ENCODE measurements at places on chromosomes 7 and 10.
A peak's percentile ranks its signal among the peaks of the same experiment; 100 is the strongest.

DNA sequence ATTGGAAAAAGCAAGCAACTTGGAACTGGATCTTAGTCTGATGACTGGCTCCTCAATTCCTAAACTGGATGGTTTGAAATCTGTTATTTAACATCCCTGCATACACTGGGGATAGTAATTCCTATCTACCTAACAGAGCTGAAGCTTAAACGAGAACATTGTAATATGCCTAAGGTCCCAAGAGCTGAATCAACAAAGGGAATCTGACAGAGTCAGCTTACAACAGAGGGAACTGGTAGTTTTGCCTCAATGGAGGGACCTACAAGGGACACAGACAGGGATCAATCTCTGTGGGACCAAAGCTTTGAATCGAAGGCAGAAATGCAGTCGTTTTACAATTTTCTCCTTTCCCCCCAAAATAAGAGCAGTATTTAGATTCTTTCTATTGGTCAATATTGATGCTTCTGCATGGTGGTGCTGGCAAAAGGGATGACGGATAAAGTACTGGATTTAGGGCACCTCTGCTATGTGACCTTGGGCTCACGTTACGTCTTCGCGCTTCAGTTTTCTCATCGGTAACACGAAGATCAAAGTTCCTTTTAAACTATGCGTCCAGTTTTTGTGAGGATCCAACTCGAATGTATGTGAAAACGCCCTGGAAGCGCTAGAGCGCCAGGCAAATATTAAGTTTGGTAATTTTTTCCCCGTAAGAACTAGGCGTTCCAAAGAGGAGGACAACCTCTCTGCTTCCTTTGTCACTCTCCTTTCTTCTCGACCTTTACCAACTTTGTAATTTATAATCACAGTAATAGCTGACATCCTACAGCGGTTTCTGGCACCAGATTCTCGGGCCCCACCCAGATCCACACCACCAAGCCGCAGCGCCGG lies 1.1 kb downstream of the ACTR1A start:
- DNase-seq: peak; percentile 26

DNA sequence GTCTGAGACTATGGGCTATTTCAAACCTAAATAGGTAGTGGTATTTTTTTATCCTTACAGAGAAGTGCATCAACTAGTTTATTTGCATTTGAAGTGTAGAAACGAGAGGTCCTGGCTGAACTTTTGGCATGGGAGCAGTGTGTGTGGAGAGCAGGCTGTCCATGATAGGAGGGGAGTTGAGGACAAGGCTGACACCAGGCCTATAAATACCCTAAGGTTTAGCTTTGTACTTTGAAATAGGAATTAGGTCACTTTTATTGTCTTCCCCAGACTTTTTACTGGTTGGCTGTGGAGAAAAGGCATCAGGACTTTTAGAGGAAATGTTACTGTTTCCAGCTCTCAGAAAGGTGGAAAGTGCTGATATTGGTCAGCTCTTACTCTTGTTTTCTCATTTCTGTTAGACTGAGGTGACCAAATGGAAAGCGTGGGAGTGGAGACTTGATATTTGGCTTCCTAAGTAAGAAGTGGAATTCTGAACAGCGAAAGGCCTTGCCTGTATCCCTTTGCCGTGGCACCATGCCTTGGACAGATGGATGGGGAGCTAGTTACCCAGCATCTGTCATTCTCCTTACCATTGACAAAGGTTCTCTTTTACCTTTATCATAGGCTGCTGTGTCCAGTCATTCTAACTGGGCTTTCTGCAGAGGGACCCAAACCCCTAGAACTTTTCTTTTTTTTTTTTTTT lies 46.0 kb downstream of the GBF1 start:
- DNase-seq: no peak

DNA sequence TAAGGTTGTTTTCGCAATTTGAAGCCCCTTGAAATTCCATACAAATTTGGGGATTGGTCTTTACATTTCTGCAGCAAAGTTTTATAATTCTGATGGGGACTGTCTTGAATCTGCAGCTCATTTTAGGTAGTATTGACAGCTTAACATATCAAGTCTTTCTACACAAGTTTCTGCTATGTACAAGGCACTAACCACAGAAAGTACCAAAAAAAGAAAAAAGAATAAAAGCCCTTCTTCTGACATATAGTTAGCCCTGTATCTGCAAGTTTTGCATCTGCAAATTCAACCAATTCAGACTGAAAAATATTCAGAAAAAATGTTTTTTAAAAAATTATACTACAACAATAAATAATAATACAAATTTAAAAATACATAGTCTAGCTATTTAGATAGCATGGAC lies 15.3 kb downstream of the POT1 start:
- no peak for DNase-seq

DNA sequence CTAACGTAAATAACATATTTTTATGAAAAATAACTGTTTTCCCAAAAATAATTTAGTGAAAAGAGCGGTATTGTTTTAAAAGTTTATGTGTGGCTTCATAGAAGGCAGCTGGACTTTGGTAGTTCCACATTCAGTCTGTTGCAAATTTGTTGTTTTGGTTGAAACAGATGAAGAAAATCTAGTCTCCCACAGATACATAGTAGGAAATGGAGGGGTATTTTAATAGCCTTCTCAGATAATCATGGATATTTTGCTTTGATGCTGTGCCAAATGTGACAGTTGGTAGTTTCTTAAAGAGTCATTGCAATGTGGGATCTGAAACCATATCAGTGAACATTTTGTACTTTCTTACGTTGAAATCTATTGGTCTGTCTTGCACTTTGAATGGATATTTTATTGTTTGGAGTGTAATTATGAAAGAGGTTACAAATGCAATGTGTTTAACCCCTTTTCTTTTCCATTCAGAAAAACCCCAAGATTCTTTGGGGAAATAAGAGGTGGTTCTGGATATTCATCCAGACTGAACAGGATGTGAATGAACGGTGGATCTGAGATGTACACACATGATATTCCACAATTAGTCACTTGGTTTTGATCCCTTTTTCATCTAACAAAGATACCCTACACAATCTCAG lies 10.4 kb downstream of the ZNF365 start:
- DNase-seq: peak; percentile 22

DNA sequence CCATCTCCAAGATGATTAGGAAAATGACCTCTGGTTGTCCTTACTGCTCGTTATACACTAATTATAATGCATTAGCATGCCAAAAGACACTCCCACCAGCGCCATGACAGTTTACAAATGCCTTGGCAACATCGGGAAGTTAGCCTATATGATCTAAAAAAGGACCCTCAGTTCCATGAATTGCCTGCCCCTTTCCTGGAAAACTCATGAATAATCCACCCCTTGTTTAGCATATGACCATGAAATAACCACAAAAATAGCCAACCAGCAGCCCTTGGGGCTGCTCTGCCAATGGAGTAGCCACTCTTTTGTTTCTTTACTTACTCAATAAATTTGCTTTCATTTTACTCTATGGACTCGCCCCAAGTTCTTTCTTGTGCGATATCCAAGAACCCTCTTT lies 41.6 kb upstream of the KCNMA1 start:
- no peak for DNase-seq

DNA sequence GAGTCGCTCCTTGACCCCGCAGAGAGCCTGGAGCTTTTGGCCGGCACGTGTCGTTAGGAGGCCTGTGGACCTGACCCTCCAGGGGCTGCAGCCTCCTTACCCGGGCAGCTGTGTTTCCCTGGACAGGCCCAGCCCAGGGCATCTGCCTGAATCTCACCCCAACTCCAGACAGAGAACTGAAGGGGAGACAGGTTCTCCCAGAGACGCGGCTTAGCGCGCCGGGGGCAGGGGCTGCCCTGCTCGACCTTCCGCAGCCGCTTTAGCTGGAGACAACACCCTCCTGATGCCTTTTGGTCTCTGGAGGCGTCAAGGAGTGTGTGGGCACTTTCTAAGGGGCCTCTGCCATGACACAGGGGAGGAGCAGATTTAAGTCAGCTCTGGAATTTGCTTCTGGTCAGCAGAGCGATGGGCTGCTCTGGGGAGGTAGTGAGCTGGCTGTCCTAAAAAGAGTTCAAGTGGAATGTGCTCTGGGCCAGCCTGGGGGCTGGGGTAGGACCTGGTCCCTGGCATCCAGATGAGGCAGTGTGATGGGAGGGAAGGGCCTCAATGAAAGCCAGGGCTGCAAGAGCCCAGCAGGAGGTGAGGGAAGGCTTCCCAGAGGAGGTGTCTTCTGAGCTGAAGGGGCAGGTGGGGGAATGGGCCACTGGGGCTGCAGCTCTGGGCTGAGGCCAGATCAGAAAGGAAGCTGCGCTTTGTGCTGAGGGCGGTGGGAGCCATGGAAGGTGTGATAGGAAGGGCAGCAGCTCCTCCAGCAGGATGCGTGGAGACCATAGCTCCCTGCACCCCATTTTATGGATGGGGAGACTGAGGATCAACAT lies 5.8 kb downstream of the GRIFIN start:
- DNase-seq: no peak

DNA sequence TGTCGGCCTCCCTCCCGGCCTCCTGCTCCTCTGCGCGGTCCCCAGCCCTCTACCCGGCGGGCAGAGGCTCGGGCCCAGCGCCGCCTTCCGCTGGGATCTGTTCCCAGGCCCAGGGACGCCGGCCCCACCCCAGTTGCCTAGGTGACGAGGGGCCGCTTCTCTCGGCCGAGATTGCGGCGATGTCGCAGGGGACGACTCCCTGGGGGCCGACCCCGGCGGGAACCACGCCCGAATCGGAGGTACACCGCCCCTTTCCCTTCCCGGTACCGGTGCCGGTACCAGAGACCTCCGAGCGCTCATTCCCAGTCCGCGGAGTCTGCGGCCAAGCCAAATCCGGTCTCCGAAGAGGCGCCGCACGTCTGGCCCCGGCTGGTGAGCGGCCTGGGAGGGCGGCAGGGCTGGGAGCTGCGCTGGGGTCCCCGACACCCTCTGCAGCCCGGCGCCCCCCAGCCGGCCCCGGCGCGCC lies at the start of gene CABCOCO1:
Gene CABCOCO1, plus strand, starts transcription at position 136 of the 466 bp plus-strand sequence. Its CDS starts 44 bp downstream, at position 180.
- DNase-seq: peak; percentile 73

GRCh38 chr7:913736-914520 lies 37.6 kb downstream of the GET4 start:
- no peak for DNase-seq

- no peak for DNase-seq
Observed at GRCh38 chr10:45220931-45221330, 94.5 kb downstream of the OR13A1 start.

GRCh38 chr10:70169649-70170364 lies 507 bp downstream of the SAR1A start:
- no peak for DNase-seq

DNA sequence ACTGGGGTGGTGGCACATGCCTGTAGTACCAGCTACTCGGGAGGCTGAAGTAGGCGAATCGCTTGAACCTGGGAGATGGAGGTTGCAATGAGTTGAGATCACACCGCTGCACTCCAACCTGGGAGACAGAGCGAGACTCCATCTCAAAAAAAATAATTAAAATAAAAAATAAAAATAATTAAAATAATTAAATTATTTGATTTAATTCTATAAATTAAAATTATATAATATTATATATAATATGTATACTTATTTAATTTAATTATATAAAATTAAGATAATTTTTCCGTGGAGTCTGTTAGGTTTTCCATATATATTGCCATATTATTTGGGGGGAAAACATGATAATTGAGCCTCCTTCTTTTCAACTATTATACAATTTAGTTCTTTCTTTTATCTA lies 12.0 kb downstream of the WIPF3 start:
- DNase-seq: no peak

GRCh38 chr7:31478721-31479120 lies 35.2 kb upstream of the ITPRID1 start:
- no peak for DNase-seq

DNA sequence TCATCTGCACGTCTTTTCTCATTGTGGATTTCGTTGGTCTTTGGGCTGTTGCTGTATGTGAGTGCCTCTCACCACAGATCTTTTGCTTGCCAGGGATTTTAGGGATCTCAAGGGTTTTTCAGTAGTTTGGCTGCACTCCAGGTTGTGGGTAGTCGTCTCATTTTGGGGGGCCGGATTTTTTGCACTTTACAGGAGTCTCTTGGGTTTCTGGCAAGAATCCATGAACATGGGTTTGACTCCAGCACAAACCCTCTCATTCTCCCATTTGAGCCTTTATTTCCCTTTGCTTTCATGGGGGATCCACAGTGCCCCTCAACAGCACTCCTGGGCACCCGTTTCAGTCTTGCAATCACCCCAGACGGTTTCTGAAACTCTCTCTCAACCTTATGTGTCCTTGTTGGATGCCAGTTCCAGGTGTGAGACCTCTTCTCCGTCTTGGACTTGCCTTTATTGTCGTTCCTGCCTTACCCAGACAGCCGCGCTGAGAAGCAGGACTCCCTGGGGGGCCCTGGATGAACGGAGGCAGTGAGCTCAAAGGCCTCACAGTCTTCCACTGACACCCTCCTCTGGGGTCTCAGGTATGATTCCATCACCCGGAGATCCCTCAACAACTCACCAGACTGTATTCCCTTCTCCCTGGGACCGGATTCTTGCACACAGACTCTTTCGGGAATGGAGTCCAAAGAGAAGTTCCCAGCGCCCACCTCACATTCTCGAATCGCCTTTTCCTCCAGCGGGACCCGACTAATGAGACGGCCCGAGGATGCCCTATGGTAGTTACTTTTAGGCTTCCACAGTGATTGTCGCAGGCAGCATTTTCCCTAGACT lies 18.8 kb upstream of the ZNF273 start:
- DNase-seq: no peak

GRCh38 chr7:155497149-155497901 lies 39.4 kb downstream of the EN2 start:
- no peak for DNase-seq

- no peak for DNase-seq
Observed at GRCh38 chr7:8117195-8117594, 144.8 kb downstream of the ICA1 start.

DNA sequence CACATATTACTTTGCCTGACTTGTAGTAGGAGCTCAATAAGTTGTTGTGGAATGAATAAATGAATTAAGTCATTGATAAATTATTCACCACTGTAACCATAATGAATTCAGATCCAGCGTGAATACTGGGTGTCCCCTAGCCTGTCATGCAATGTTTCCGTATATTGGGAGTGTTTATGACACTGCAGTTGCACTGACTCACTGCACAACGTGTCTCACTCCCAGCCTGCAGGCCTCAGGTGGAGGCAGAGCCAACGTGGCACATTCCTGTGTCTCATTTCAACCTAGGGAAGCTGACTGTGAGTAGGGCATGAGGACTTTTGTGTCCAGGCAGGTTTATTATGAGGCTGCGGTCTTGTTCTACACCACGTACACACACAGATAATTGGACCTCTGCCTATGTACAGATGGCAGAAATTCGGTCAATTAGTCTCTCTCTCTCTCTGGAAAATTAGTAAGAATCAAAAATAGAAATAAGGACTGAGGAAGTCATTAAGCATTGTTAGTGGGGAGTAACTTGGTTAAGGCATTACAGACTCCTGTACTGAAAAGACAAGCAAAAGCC lies 299.1 kb upstream of the IGFBP3 start:
- peak; percentile 58 for DNase-seq

- DNase-seq: no peak
Observed at GRCh38 chr7:95558864-95559263, 37.5 kb downstream of the PDK4 start.

Data from EH (cell line).